Activated CD8-positive, alpha-beta memory T cell treated with anti-CD3 and anti-CD28 coated beads for 48 hours (primary cell): ENCODE measurements at places on chromosomes 4 and X.

DNA sequence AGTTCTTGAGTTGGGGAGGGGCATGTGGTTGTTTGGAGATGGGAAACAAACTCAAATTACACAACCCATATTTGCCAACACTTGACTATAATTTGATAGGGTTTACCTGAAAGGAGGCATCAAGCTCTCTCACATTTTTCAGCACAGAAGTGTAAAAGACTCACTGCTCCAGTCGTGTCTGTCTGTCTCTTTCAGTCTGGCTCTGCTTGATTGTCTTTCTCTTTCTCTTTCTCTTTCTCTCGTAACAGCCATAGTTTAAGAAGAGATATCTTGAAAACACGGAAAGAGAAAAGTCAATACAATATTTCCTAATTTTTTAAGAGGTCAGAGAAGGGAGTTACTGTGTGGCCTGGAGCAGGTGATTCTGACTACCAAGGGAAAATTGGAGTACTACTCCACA, 413.6 kb upstream of the CXorf51A start:
- no peak for DNase-seq

- no peak for DNase-seq
These were observed 153.5 kb downstream of the PCDH18 start for GRCh38 chr4:137378821-137379220.

GRCh38 chr4:162852642-162853041, 314.0 kb downstream of the NAF1 start:
- no peak for DNase-seq

DNA sequence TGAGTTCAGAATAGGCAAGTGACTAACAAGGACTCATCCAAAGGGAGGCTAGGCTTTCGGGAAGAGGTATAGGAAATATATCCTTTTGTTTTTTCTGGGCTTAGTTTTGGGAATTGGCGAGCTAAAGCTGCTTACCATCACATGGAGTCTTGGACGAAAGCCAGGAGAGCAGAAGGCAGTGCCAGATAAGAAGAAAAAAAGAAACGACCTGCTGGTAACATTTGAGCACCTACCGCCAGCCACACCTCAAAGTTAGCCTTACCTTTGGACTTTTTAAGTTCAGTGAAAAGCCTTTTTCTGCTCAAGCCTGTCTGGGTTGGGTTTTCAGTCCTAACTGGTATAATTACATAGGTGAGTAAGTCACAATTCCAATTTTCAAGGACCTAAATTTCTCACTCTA, 85.1 kb upstream of the LCORL start:
- no peak for DNase-seq

DNA sequence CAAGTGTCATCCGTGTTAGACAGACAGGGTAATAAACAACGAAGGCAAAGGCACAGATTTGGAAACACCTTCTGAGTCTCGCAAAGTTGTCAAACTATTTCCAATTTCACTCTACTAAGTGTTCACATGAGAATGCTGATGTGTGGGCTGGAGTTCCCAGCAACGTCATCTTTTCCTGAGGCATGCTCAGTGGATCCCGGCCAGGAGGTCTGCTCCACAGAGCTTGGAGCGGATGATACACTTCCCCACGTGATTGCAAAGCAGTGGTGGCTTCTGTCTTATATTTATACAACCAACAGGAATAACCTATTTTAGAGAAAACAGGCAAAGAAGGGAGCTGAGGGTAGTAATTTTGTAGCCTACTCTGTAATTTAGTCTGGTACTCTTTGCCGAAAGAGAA, 40.1 kb upstream of the PDK3 start:
- DNase-seq, result no peak

DNA sequence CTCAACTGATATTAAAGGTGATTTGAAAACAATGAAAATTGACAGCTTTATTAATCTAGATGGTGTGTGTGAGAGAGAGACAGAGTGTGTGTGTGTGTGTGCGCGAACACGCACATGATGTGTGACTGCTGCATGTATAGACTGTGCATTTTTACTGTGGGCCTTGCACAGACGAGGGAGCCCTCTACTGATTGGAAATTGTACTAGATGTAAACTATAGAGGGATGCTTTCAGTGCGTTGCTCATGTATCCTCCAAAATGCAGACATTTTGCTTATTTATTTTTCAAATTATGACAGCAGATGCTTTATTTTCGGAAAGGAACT, 168.4 kb upstream of the GK2 start:
- no peak for DNase-seq
